ENCODE measurements at places on chromosomes 2 and 18. TPM values are rescaled to one million over a fixed set of nuclear protein-coding genes. Genes with fewer than 3 reads are reported as not detected.

Gene MERTK
- 47.0 TPM for total RNA-seq

Gene CPO
- total RNA-seq, result 0.84 TPM

Gene GCG
- total RNA-seq, result not detected

Gene DNAJC5G
- not detected for total RNA-seq

Gene MYO1B
- 63.9 TPM for total RNA-seq

Gene SERPINB11
- total RNA-seq, result not detected

Gene EFHD1
- total RNA-seq, result 18.0 TPM

Gene REG3A
- 3.3 TPM for total RNA-seq

Gene ATP5F1A
- 303 TPM for total RNA-seq

Gene UGT1A3
- total RNA-seq, result not detected

Gene CDK15
- total RNA-seq, result 1.9 TPM

Gene GAD1
- not detected for total RNA-seq

Gene FIGLA
- not detected for total RNA-seq

Gene OBSL1
- total RNA-seq, result 61.5 TPM

Gene ABCB11
- total RNA-seq, result 0.06 TPM

DNA sequence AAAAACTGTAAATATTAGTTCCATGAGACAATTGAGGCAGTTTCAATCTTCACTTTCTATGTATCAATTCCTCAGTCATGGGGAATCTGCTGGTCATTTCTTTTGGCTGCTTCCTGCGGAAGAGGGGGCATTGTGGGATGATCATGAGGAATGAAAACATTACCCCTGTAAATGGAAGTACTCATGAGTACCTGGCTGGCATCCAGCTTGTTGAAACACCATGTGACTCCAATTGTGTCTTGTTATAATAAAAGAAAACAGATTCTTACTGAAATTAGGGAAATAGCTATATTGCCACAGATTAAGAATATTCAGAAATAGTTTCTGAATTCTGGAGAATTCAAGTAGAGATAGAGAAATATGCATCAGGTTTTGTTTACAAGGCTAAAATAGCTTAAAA is 41.6 kb upstream of the GPR39 start:
- DNase-seq, result no peak

- no peak for DNase-seq
Observed at GRCh38 chr2:12430407-12431133, 286.2 kb upstream of the TRIB2 start.

- DNase-seq, result no peak
Observed at GRCh38 chr18:26386002-26386401, 159.8 kb downstream of the TAF4B start.

- no peak for DNase-seq
Observed at GRCh38 chr2:174038462-174038861, 73.3 kb upstream of the SP3 start.

GRCh38 chr2:195612611-195613495 is 44.2 kb upstream of the SLC39A10 start:
- no peak for DNase-seq

GRCh38 chr2:134453973-134454372 is 200.1 kb downstream of the MGAT5 start:
- peak; percentile 49 for DNase-seq

DNA sequence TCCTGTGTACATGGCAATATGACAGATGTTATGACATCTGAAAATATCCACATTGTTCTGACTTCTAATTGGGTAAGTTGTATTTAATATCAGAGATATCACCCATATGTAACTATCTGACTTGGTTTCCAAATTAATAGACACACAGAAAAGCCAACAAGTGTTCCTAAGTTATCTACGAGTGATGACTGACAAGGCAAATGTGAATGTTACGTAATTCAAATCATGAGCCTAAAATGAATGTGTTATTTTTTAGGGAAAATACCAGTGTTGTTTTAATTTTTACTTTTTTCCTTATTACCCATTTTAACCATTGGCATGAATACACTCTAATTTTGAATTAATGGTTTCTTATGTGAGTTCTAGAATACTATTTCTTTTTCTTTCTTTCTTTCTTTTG is 15.8 kb upstream of the PNO1 start:
- DNase-seq, result no peak

DNA sequence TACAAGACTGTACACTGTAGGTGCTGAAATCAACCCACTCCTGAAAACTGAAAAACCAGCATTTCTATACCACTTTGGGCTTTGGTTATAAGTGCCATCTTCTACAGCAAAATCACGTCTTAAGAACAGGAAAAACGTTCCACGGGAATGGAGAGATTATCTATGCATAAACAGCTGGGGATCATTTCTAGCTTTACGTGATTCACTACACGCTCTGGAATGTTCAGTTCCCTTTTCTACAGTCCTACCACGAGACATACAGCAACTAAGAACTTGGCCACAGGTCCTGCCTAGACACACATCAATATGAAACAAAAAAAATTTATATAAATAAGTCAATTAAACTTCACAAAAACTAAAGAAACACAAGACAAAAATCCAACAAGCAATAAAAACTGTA is 3.6 kb downstream of the CXCR4 start:
- no peak for DNase-seq

GRCh38 chr2:168801961-168802858 is at the start of gene NOSTRIN:
Gene NOSTRIN (plus strand): TSS chr2:168802637. CDS start chr2:168802647, 10 bp downstream.
- DNase-seq, result no peak

DNA sequence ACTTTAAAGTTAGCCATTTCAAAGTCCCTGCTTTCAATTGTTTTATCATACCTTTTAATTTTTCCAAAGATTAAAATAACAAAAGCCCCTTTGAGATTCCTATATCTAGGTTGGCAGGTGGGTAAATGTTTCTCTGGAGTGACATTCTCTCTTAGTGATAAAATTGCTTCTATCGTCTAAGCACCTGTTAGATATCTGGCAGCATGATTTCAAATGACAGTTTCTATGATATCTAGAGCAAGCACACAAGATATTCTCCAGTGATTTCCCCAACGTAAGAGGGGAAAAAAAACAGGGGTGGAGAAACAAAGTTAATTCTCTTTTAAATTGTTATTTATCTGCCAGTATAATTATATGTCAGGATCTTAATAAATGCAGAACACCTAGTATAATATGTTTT is 610.2 kb downstream of the DSC3 start:
- DNase-seq, result no peak

DNA sequence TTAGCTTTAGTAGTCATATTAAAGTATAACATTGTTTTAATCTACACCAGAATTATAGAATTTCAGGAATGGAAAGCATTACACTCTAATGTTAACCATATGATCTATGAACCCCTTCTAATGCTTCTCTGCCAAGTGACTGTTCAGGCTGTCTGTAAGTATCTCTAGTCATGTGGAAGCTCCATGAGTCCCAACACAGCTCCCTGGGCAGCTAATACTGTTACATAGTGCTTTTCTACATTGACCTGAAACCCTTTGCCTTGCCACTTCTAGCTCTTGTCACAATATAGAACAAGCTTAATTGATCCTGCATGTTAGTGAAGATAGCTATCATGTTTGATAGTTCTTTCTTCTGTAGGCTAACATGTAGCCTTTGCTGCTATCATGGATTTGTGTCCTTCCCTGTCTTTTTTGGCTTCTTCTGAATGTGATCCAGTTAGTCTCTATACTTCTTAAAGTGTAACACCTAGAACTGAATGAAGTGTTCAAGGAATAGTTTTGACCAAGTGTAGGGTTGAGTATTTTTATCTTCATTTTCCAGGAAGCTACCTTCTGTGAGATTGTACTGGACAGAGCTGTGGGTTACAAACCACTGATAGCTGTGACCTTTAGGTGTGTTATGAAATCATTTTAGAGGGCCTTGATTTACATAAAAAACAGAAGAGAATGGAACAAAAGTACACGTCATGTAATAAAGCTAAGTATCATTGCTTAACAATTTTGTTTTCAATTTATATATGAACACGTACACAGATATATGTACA is 23.7 kb downstream of the BABAM2 start:
- DNase-seq, result no peak

- DNase-seq, result no peak
Observed at GRCh38 chr18:67682516-67682915, 166.0 kb upstream of the DSEL start.

GRCh38 chr2:50582164-50582563 is 449.8 kb downstream of the NRXN1 start:
- no peak for DNase-seq

DNA sequence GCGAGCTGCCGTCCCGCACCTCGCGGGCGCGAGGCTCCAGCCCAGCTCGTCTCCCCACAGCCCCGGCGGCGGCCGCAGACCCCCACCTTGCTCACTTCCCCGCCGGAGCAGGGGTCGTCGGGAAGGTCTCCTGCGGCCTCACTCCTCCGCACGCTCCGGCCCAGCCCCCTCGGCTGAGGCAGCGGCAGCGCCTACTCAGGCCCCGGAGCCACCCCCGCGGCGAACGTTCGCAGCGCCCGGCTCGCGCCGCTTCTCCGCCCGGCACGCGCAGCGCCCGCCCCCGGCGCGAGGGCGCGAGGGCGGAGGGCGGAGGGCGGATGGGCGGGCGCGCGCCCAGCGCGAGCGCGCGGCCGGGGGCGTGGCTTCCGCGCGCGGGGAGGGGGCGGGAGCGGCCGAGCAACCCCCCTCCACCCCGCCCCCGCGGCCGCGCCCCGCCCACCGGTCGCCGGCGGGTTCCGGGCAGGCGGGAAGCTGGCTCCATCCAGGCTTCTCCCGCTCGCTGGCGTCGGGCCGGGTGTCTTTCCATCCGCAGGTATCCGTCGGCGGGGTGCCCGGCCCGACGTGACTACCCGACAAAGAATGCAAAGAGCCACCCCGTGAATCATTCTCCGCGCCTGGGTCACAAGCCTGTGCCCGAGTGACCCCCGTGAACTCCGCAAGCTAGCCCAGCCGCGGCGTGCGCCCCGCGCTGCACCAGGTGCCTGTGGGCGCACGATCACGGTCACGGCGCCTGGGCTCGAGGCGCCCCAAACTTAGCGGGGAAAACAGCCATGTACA is at the start of gene DTNB:
DTNB (minus strand) TSS at position 278 of the 777 bp plus-strand sequence. CDS start 20,917 bp downstream, outside the sequence.
- peak; percentile 94 for DNase-seq

DNA sequence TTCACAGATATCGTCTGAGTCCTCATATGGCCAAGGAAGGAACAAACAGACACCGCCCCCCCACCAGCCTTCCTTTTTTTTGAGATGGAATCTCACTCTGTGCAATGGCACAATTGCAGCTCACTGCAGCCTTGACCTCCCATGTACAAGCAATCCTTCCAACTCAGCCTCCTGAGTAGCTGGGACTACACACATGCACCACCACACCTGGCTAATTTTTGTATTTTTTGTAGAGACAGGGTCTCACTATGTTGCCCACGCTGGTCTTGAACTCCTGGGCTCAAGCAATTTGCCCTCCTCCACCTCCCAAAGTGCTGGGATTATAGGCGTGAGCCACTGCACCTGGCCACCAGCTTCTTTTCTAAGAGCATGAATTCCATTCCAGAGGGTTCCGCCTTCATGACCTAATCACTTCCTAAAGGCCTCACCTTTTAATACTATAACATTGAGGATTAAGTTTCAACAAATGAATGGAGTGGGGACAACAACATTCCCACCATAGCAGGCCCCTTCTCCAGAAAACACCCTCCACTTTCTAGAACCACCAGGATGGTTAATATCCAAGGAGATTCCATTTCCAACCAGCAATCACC is 2.2 kb upstream of the TMBIM1 start:
- no peak for DNase-seq

DNA sequence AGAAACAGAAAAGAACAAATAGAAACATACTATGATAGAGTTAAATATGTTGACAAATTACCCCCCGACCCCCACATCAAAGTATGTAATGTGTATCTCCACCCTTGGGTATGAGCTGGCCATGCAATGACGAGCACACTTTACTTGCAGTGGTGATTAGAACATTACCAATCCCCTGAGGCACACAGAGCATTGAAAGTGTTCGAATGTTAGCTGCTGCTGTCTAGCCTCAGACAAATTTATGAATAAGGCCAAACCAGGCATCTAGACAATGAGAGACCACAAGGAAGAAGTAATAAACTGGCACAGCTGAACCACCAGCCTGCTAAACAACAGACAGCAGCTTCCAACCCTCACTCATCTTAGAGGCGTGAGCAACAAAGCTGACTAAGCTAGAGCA is 380.5 kb downstream of the DSEL start:
- no peak for DNase-seq

- peak; percentile 95 for DNase-seq
Observed at GRCh38 chr18:62526098-62527025, 3.5 kb downstream of the ZCCHC2 start.

DNA sequence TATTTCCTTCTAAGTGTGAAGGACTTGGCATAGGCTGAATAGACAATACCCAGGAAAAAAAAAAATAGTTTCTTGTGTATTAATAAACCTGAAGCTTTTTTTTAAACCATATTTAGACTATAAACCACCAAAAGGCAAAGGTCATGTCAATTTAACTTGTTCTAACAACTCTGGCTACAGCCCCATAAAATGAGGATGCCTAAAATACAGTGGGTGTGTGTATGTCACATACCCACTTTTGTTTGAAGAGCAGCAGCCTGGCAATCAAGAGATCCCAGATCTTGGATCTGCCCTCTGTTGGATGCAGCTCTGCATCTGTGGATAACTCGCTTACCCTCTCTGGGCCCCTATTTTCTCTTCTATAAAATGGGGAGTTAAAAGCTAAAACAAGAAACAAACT is 65.4 kb downstream of the SATB2 start:
- DNase-seq, result no peak
